ENCODE measurements at places on chromosomes 11 and 22.

DNA sequence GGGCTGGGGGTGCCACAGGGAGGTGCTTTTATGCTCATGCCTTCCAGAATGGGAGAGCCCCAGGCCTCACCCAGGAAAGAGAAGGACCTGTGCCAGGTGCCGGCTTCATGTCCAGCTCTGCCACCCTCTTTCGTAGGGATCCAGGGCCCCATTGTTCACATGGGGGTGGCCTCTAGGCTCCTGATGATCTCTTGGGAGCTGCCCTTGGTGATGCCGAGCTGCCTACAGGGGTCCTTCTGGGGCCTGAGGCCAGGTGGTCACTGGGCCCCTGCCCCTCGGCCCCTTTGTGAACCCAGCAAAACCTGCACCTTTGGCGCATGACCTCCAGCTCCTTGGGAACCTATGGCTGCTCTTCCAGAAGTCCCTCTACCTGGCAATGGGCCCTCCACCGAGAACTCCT lies 41.4 kb upstream of the SMIM38 start:
- no peak for DNase-seq

DNA sequence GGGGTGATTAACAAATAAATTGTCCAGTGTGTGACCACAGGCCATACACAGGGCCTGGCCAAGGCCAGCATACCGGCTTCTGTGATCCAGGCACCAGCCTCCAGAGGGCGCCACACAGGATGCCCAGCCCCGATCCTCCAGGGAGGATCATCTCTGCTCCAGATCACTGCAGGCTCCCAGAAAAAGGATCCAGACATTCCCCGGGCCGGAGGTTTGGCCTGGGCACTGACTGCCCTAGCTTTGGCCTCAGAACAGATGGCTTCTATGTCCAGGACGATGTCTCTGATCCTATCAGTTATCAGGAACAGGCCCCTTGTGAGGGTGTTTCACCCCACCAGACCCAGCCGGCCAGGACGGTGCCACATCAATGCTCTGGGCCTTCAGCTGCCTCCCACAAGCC lies 74.5 kb upstream of the LMO1 start:
- peak; percentile 6 for DNase-seq

GRCh38 chr11:8339592-8340022 lies 75.9 kb upstream of the LMO1 start:
- DNase-seq = no peak

DNA sequence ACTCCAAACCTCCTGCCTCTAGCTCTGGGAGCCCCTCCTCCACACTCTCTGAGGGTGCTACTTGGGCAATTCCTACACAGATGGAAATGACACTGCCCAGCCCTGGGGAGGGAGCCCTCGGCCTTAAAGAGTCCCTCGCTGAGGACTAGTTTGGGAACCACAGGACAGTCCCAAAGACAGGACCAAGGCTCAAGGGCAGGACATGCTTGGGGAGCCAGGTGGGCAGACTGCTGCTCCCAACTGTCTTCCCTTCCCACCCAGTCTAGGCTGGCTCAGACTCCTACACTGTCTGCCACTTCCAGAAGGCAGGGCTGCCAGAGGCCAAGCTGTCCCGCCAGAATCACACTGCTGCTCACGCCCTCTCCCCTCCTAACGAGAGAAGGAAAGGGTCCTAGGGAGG lies 9.8 kb downstream of the ARRB1 start:
- DNase-seq = no peak

DNA sequence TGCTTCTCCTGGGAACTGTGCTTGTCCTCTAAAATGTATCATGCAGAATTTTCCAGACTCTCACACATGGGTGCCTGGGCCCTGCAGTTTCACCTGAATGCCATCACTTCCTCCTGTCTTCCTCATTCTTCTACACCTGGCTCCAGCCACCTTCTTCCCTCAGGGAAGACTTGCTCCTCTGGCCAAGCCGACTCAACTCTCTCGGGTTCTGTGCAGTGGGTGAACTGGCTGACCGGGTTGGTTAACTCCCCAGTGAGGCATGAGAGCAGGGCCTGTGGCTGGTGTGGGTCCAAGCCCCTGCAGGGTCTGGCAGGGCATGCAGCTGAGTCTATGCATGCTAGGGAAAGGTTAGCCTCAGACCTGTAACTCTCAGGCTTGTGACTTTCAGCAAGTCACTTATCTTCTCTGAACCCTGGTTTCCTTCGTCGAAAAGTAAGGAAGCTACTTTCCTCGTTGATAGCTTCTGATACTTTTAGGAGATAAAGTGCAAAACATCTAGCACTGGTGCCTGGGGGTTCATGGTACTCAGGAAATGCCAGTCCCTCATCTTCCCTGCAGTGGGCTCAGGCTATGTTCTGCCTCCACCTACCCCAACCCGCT lies 11.9 kb downstream of the CD82 start:
- DNase-seq = no peak

GRCh38 chr11:35139722-35140282 lies 831 bp downstream of the CD44 start:
- DNase-seq = no peak

DNA sequence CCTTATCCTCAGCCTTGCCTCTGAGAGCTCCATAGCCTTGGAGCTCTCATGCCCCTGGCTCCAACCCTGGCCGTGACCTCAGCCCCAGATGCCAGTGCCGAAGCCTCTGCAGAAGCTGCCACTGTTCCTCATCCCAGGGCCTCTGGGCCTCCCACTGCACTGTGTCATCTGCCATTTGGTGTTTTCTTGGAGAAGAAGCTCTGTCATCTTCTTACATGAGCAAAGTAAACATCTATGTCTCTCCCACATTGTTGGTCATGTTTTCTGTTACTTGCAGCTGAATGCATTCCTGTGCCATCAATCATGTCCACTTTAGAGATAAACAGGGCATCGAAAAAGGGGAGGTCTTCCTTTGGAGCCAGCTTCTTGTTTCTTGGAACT lies 45.0 kb upstream of the FTH1 start:
- peak; percentile 50 for DNase-seq

Measured in LoVo (cell line).